ENCODE measurements at places on chromosomes 5 and 9.
A peak's percentile ranks its signal among the peaks of the same experiment; 100 is the strongest.

GRCh38 chr5:38871790-38872551 is 26.2 kb downstream of the OSMR start:
- DNase-seq, result no peak

- no peak for DNase-seq
Observed at GRCh38 chr9:2289263-2289662, 274.1 kb downstream of the SMARCA2 start.

- DNase-seq, result no peak
Observed at GRCh38 chr5:152151940-152152339, 227.3 kb upstream of the GLRA1 start.

DNA sequence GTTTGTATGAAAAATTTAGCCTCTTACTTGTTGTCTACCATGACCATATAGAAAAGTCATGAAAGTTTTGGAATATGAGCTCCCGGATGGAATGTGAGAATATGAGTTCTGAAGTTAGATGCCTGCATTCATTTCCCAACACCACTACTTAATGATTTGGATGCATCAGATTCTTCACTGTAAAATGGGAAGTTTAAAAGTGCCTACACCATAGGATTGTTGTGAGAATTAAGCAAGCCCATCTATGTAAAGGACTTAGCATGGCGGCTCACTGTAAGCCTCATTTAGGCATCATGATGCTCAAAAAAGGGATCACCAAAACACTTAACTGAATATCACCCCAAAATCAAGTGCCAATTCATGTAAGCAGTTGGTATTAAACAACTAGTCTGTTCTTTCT is 177.3 kb downstream of the RAB3C start:
- no peak for DNase-seq

- peak; percentile 56 for DNase-seq
Observed at GRCh38 chr5:95620030-95620869, at the start of gene GPR150. Gene GPR150 (plus strand): TSS chr5:95620087. CDS start chr5:95620276, 189 bp downstream.

GRCh38 chr9:111936391-111936790 is 39.8 kb downstream of the UGCG start:
- DNase-seq, result no peak

- DNase-seq, result no peak
Observed at GRCh38 chr9:3043369-3043768, 199.5 kb upstream of the PUM3 start.

DNA sequence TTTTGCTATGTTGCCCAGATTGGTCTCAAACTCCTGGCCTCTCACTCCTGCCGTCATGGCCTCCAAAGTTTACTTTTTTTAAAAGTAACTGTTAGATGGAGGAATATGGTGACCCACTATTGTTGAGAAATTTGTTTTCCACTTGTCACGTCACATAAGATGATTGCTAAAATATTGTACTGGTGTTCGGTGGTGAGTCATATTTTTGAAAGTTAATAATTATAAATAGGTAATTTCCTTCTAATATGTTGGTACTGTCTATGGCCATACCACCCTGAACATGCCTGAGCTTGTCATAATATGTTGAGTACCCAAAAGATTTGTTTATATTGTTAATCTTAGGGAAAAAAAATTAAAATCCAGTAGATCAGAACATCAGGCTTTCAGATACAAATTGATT is 22.6 kb downstream of the RMI1 start:
- DNase-seq, result no peak

GRCh38 chr5:128413356-128413755 is 124.7 kb downstream of the FBN2 start:
- DNase-seq, result no peak

- DNase-seq, result peak; percentile 67
Observed at GRCh38 chr5:10563945-10564837, at the start of gene ANKRD33B. Gene ANKRD33B (plus strand): TSS chr5:10564070. CDS start chr5:10564468, 398 bp downstream.

- no peak for DNase-seq
Observed at GRCh38 chr5:74201334-74202081, 439.0 kb downstream of the ENC1 start.

DNA sequence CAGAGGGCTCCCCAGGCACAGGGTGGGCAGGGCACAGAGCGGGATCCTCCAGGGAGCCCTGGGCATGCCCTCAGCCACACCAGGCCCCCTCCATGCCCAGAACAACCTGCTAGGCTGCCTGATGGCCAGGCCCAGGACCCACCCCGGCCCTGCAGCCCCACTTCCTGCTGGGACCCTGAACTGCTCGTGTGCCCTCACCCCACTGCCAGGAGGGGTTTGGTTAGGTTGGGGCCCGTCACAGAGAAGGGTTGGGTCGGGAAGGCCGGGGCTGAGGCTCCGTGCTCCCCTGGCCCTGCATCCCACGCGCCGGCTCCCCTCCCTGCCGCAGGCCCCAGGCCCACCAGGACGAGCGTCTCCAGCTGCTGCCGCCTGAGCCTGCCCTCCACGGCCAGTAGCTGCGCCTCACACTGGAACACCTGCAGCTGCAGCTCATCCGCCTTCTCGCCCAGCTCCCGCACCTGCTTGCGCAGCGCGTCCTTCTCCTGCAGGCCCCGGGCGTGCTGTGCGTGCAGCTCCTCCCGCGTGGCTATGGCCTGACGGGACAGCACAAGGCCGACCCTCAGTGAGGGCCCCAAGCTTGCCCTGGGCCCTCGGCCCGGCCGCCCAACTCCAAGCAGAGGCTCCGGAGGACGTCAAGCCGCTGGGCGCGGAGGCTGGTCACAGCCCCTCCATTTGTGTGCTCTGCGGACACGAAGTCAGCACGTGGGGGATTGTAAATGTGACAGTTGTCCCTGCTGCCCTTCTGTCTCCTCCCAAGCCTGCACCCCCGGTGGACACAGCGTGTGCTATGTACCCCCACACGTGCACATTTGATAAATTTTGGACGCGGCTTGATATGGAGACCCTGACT is 4.0 kb upstream of the DNLZ start:
- DNase-seq, result no peak

DNA sequence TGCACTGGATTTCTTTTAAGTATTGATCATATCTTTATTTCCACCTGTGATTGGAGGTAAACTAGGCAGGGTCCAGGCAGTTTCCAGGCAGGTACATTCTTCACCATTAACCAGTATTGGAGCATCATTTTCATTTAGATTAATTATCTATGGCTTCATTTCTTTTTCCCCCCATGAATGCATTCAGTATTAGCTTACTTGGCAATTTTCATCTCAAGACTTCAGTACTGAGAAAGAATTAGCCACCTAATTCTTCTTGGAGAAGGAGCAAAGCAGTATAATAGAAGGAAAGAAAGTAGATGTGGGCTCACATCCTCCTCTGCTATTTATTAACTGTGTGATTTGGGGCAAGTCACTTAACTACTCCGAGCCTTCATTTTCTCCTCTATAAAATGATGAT is 208.8 kb downstream of the RFK start:
- no peak for DNase-seq

GRCh38 chr5:72125941-72126620 is 18.8 kb downstream of the MAP1B start:
- DNase-seq, result no peak

- no peak for DNase-seq
Observed at GRCh38 chr5:39208471-39208870, 10.9 kb downstream of the FYB1 start.

DNA sequence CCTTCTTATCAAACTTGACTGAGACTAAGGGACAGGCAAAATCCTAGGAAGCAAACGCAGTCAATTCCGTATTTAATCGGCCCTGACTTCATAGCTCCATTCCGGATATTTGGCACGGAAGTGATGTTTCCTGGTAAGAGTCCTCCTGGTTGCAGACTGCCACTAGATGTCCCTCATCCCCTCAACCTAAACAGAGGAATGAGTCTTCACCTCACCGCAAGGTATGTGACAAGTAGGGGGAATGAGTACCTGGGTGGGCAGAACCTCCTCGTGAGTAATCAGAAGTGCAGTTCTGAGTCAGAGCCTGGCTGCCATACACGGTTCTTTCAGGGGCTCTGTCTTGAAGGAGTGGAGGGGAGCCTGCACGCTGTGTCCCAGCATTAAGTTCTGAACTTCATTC is 173.6 kb downstream of the MUSK start:
- DNase-seq, result no peak

Data from activated effector memory CD4-positive, alpha-beta T cell treated with Interleukin-2 at 50 U/mL for 16 hours (primary cell).